ENCODE measurements at places on chromosomes 3 and 15. TPM values are rescaled to one million over a fixed set of nuclear protein-coding genes. Genes with fewer than 3 reads are reported as not detected.
A peak's percentile ranks its signal among the peaks of the same experiment; 100 is the strongest.

DNA sequence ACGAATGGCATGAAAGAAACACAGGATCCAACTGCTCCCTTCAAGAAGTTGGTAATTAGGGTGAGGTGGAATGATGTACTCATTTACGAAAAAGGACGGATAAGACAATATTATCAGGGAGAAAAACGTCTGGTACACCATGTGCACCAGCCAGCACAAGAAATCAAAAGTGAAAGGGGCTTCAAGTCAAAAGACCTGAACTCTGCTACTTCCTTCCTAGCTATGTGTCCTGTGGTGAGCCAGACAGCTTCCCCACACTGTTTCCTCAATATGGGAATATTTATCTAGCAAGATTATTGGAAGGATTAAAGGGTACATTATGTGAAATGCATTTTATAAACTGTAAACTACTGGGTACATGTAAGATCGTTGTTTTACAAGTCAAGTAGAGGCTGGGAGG lies 33.9 kb downstream of the RAB27A start:
- no peak overlapping the region for H3K27ac ChIP-seq
- no peaks in the 10 kb centered on the region for H3K27me3 ChIP-seq
- no peak for DNase-seq
- H3K36me3 ChIP-seq = no peaks in the 10 kb centered on the region

PPCDC gene
- 11.3 TPM for total RNA-seq

GRCh38 chr3:30511524-30512251 lies 94.7 kb upstream of the TGFBR2 start:
- H3K27ac ChIP-seq = no peak overlapping the region
- no peaks in the 10 kb centered on the region for H3K36me3 ChIP-seq
- no peaks in the 10 kb centered on the region for H3K4me1 ChIP-seq
- DNase-seq = no peak
- no peaks in the 10 kb centered on the region for H3K27me3 ChIP-seq

PRRT3 gene
- total RNA-seq = 1.4 TPM

DNA sequence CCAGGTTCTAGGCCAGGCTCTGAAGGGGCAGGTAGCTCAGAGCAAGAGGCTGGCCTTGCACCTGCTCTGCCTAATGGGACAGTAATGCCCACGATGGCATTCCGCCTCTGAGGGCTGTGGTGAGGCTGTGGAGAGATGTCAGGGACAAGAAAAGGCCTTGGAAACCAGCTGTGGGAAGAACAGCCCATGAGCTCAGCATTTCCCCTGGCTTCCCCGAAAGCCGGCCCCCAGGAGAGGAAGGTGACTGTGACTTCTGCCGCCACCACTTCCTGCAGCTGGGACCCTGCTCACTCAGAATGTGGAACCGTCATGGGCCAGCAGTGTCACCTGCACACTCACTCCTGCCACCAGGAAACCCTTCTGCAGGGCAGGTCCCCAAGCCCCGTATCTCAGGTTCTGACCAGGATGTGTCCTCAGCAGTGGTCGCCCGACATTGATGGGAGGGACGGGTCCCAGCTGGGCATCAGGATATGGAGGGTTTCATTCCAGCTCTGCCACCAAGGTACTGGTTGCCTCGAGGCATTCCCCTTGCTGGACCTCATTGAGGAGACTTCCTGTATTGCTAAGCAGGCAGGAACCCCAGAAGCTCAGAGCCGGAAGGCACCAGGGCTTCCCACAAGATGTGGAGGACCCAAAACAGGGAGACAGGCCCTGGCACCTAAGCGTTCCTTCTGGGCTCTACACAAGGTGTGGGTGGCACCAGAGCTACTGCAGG lies 30.7 kb downstream of the SEMA7A start:
- H3K27me3 ChIP-seq = no peaks in the 10 kb centered on the region
- H3K36me3 ChIP-seq = peaks cover 2% of the 10 kb centered on the region
- H3K4me3 ChIP-seq = peak overlapping the region; percentile 12
- H3K27ac ChIP-seq = peak overlapping the region; percentile 98
- DNase-seq = peak; percentile 84

GRCh38 chr3:30693470-30694120 lies 87.2 kb downstream of the TGFBR2 start:
- no peaks in the 10 kb centered on the region for H3K27me3 ChIP-seq
- H3K4me3 ChIP-seq = no peak overlapping the region
- H3K4me1 ChIP-seq = no peaks in the 10 kb centered on the region
- peak; percentile 58 for DNase-seq

PDE8A gene
- total RNA-seq = 8.5 TPM

- peaks cover 21% of the 10 kb centered on the region for H3K4me1 ChIP-seq
- no peak for DNase-seq
- no peak overlapping the region for H3K4me3 ChIP-seq
- H3K27me3 ChIP-seq = peaks cover 39% of the 10 kb centered on the region
Observed at GRCh38 chr3:194329583-194329965, 21.6 kb downstream of the CPN2 start.

DNA sequence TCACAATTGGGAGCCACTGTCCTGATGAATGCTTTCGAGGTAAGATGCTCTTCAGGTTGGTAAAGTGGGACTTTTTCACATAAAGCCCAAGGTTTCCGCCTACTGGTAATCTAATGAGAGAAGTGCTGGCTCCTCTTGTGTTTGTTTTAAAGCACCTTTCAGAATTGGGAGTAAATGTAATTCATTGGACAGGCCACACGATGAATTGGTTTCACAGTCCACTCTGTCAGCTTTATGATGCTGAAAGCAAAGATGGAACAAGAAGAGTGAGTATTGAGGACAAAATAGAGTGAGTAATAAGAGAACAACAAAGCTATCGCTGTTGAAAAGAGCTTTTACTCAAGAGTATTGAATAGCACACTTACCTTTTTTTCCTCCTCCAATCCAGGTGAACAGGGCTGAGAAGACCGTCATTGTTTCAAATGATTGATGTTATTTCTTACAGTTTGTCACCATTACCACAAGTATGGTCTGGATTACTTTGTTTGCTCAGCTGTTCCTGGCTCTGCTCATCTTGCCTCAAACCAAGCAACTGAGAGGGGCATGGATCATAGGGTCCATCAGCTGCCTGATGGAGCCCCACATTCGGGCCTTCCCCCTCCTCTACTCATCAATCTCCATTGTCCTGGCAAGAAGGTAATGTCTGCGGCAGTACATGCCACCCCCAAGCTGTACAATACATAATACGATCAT lies 136.1 kb upstream of the CNTN4 start:
- no peak overlapping the region for H3K4me3 ChIP-seq
- H3K36me3 ChIP-seq = no peaks in the 10 kb centered on the region
- H3K4me1 ChIP-seq = no peaks in the 10 kb centered on the region
- no peak overlapping the region for H3K27ac ChIP-seq

CSPG4 gene
- 1.5 TPM for total RNA-seq

DNA sequence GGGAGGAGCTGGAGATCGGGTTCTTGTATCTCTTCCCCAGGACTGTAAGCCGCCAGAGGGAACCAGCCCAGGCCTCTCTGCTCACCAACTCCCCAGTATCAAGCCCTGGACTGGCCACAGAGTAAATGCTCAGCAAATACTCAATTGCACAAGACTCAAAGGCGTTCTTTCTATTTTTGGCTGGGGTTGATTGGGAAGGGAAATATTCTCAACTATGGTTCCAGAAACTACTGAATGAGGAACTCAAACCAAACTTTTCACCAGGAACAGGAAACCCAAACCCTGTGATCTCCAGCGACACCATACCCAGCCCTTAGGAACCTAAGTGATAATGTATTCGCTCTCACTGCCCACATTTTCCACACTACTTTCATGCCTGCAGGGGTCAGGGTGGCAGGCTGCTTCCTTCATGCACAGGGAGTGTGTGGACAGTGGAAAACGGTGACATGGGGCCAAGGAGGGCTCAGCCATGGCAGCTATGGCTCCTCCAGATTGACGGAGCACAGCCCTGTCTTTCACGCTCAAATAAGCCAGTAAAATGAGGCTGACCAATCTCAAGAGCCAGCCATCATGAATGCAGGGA lies 124.7 kb upstream of the RAD18 start:
- no peaks in the 10 kb centered on the region for H3K27me3 ChIP-seq
- H3K4me1 ChIP-seq = no peaks in the 10 kb centered on the region
- H3K27ac ChIP-seq = peak overlapping the region; percentile 18
- H3K36me3 ChIP-seq = no peaks in the 10 kb centered on the region
- no peak for DNase-seq
- no peak overlapping the region for H3K4me3 ChIP-seq

FBXO40 gene
- total RNA-seq = under 0.01 TPM

GRCh38 chr3:59551834-59552233 lies 502.0 kb upstream of the CFAP20DC start:
- no peaks in the 10 kb centered on the region for H3K36me3 ChIP-seq
- H3K4me1 ChIP-seq = no peaks in the 10 kb centered on the region
- H3K27ac ChIP-seq = no peak overlapping the region
- no peaks in the 10 kb centered on the region for H3K27me3 ChIP-seq
- no peak for DNase-seq
- no peak overlapping the region for H3K4me3 ChIP-seq

- DNase-seq = no peak
- no peaks in the 10 kb centered on the region for H3K4me1 ChIP-seq
- no peak overlapping the region for H3K27ac ChIP-seq
- no peaks in the 10 kb centered on the region for H3K36me3 ChIP-seq
- H3K4me3 ChIP-seq = no peak overlapping the region
- H3K27me3 ChIP-seq = no peaks in the 10 kb centered on the region
Observed at GRCh38 chr3:84679211-84679610, 279.6 kb upstream of the CADM2 start.
